Naive thymus-derived CD4-positive, alpha-beta T cell (primary cell): ENCODE measurements at places on chromosomes 5 and 9.

DNA sequence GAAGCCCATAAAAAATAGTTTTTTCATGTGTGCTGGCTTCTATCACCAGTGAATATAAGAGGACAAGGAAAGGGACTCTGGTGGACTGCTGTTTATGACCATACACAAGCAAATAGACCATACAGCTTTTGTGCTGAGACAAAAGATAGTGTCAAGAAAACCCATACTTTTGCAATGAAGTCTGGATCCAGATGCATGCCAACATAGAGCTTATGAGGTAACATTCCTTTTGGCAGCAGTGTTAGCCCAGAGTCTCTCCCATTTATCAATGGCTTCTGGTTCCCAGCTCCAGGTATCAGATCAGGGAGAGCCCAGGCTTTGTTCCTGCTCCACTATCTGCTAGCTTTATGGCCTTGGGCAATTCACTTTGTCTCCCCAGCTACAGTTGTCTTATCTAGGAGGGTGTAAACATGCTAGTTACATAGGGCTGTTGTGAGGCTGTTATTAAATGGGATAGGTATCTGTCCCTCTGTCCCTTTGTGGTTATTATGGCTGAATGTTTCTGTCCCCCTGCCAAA, 55.6 kb downstream of the CCDC192 start:
- DNase-seq, result no peak

DNA sequence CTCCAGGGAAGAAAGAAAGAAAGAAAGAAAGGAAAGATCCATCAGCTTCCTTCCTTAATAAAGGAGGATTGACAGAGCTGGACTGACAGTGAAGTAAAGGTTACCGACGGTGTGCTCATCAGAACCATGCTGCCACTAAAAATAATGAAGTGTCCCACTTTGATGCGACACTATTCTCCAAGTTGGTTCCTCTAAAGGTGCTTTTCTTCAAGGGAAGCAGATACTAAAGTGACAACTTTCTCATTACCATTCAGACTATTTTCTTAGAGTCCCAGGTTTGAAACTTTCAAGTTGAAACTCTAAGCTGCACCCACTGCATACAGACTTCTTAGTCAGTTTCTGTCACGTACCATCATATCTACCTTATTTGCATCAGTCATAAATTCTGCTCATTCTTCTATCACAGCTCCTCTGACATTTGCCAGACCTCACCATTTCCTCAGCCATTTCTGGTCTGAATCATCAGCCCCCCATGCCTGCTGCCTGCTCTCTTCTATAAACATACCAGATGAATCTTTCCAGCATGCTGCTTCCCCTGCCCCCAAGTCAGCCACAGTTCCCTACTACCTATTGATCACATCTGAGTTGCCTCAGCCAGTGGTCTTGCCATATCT, 177.6 kb downstream of the DEPDC1B start:
- DNase-seq, result no peak

DNA sequence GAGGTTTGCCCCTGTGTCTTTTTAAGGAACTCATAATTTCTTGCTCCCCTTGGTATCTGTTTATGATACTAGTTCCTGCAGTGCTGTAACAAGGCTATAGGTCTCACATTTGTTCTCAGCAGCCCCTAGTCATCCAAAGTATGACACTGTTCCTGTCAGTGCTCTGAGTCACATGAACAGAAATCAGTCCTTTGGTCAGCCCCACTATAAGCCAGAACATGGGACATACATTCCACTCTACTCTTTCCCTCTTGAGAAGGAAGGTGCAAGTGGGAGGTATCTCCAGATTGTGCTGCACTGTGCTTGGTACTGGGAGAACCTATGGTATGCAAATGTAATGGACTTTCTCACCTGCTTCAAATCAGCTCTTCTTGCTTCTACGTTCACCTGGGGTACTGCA, 87.0 kb downstream of the IARS1 start:
- DNase-seq, result no peak

DNA sequence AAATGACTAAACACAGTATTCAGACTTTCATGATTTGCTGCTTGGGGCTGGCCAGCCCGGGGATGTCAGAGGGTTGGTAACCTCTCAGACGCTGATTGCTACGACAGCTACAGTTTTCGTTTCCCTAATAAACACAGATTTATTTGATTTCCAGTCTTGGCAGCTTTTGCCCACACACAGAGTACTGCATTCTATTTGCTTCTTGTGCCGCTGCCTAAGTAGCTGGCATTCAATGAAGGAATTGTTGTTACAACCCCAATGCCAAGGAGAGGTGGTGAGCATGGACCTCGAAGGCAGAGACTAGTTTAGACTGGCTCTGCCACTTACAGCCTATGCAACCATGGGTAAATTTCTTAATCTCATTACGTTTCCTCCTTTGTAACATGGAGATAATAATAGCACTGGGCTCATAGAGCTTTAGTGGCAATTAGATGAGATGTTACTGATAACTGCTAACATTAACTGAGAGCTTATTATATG, 247.1 kb upstream of the PANK3 start:
- DNase-seq, result no peak

DNA sequence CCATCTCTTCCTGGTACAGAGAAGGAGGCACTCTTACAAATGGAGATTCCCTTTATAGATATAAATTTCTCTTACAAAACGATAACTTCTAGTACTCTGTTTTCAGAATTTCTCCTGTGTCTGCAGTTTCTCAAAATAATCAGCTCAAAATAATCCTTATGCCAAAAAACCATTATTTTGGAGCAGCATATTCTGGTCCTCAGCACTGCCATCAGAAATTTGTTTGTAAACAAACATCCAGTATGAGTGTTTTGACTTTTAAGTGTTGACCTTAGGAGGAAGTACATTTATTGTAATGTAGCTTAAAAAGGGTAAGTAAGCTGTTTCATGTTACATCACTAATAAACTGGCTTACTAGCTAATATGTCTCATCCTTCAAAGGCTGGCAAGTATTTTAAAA, 52.8 kb upstream of the SNAPC3 start:
- no peak for DNase-seq

DNA sequence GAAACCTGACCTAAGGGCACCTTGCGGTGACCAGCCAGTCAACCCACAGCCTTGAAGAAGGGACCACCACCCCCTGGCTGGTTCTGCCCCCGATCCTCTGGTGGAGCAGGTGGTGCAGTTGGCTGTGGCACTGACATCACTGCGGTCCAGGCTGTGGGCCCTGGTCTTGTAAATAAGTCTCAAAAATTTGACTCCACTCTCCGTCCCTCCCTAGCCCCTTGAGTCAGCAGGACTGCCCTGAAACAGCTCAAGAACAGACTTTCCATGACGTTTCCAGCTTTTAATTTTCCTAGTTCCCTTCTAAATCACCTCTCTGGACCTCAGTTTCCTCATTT, 134.8 kb upstream of the BOD1 start:
- DNase-seq, result no peak

DNA sequence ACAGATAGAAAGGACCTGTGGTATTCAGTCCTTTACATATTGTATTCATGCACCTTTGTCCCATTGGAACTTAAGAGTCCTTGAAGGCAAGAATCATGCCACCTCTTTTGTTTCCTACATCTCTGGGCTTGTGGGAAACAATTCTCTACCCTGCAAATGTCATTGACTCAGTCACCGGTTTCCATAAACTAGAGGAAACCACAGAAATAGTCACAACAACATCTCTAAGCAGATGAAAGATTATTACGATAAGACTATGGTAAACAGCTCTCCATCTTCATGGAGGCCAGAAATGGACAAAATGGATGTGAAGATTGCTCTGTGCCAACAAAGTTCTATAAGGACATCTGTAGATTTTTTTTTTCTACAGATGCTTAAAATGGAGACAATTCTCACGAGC, 165.5 kb downstream of the PIK3R1 start:
- DNase-seq, result no peak

GRCh38 chr5:150562832-150563231, 54.9 kb downstream of the NDST1 start:
- peak; percentile 18 for DNase-seq

GRCh38 chr5:1792842-1793266, 6.8 kb downstream of the MRPL36 start:
- peak; percentile 72 for DNase-seq

GRCh38 chr9:114551750-114552685, 35.6 kb upstream of the ATP6V1G1 start:
- DNase-seq, result no peak

DNA sequence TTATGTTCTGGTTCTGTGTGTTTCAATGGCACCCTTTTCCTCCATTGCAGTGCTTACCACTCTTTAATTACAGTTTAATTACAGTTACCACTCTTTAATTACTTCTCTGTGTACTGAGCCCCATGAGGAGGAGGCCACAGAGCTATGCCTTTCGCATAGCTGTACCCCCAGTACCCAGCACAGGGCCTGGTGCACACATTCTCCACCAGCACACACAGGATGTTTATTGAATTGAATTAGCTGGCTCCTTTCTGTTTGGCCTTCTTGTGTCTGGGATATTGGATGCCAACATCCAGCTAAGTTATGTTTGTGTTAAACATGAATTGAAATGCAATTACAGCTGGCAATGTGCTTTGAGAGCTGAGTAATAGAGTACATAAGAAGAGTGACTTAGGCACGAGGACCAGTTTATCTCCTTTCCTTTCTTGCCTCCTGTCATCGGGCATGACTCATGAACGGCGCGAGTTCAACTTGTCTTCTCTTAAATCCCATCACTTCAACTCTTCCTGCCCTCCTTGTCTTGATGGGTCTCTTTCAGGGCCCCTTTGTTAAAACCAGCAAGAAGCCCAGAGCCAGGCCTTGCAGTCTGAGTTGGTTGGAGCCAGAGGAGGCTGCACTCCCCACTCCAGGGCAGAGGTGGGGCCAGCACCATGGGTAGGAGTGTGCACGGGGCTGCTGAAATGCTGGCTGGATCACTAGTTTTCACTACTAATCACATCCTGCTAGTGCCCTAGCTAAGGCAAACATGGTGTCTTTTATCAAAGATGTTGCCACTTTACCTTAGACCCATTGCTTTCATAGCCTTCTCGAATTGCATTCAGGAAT, 37.4 kb downstream of the MVB12B start:
- DNase-seq, result no peak

DNA sequence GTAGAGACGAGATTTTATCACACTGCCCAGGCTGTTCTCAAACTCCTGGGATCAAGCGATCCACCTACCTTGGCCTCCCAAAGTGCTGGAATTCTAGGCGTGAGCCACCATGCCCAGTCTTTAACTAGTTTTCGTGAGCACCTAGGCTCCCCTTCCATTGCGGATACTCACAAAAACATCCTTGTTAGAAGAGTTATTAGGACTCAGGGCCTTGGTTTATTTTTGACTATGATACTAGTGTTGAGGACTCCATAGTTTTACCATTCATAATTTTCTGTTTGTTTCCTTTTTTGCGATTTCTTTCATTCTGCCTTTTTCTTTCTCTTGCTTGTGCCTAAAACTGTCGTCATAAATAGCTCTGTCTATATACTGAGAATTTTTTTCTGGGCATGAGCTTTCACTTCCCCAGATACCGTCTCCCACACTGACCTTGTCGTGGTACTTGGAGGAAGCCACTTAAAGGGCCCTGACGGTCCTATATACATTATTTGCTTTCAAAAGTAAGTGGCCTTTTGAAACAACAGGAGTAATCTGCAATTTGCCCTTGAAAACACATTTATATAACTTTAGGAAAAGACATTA, 5.2 kb downstream of the F2R start:
- no peak for DNase-seq

GRCh38 chr5:84063041-84063440, 321.6 kb downstream of the EDIL3 start:
- no peak for DNase-seq
